ENCODE measurements at places on chromosomes 12 and 14. TPM values are rescaled to one million over a fixed set of nuclear protein-coding genes. Genes with fewer than 3 reads are reported as not detected.

KCNJ8 gene
- 9.1 TPM for total RNA-seq

DNA sequence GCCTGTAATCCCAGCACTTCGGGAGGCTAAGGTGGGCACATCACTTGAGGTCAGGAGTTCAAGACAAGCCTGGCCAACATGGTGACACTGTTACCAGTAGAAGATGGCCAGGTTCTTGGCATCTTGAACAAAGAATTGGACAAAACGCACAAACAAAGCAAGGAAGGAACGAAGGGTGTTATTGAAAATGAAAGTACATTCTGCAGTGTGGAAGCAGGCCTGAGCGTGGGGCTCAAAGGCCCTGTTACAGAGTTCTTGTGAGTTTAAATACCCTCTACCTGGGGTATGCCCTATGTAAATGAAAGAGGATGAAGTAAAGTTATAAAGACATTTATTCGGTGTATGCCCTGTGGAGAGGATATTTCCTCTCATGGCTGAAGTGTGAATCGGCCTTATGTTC lies 20.8 kb upstream of the CDK17 start:
- no peak for DNase-seq

FOXN4 gene
- total RNA-seq = not detected

POTEG gene
- total RNA-seq = 0.36 TPM

GRCh38 chr14:68561531-68562007 lies 231.3 kb downstream of the ZFP36L1 start:
- DNase-seq = no peak

DNA sequence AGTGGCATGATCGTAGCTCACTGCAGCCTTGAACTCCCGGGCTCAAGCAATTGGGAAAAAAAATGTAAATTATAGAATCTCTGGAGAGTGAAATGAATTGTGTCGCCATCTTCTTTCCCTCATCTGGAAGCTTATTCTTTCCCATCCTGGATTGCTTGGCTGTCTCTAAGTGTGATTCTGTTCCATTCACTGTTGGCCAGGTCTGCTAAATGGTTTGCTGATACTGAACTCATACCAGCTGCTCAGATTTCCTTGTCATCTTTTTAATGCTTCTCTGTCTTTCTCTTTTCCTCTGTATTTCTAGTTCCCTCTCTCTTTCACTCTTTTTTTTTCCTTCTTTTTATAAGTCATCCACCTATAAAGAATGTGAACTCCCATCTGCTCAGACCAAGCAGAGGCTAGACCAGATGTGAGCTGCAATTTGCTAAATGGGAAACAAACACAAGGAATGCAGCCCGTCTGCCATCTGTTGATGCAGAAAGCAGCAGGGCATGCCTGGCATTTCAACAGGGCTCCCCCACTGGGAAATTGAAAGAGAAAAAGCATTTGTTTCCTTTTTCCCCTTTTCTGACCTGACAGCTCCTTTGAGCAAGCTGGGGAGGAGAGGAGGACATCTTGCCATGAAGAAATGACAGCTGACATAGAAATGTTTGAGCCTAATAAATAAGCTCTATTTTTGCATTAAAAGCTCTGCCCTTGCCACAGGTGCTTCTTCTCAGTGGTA lies 1823.6 kb upstream of the FLRT2 start:
- no peak for DNase-seq

TTC9 gene
- total RNA-seq = 0.29 TPM

DNA sequence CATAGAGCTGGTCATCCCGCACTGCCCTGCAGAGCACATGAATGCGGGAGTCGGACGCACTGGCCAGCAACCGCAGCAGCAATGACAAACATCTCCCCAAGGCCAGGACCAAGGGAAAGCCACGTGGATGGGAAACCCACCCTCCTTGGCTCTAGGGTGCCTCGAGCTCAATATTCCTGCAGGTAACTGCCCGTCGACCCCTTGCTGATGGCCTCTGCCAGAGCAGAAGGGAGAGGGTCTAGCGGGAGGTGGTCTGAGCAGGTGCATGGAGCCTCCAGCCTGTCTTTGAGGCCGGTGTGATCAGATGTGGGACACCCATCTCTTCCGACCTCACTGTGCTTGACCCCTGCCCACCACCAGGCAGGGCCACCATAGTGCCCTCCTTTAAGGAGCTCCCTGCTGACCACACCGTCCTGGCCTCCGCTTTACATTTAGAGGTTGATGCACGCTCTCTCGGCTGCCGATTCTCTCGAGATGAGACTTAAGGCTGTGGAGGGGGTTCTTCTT lies 89.7 kb downstream of the PIWIL1 start:
- peak; percentile 31 for DNase-seq

CD27 gene
- total RNA-seq = not detected

DNA sequence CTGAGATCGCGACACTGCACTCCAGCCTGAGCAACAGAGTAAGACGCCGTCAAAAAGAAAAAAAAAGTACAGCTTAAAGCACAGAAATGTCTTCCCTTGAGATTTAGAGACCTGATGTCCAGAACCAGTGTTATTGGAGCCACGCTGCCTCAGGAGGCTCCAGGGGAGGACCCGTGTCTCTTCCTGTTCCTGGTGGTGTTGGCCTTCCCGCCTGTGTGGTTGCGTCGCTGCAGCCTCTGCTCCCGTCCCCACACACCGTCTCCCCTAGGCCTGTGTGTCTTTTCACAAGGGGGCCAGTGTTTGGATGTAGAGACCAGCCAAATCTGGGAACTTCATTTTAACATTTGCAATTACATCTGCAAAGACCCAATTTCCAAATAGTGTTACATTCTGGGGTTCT lies 8.6 kb upstream of the FBRSL1 start:
- DNase-seq = no peak

PLEKHD1 gene
- under 0.01 TPM for total RNA-seq

YBX3 gene
- 147 TPM for total RNA-seq

DNA sequence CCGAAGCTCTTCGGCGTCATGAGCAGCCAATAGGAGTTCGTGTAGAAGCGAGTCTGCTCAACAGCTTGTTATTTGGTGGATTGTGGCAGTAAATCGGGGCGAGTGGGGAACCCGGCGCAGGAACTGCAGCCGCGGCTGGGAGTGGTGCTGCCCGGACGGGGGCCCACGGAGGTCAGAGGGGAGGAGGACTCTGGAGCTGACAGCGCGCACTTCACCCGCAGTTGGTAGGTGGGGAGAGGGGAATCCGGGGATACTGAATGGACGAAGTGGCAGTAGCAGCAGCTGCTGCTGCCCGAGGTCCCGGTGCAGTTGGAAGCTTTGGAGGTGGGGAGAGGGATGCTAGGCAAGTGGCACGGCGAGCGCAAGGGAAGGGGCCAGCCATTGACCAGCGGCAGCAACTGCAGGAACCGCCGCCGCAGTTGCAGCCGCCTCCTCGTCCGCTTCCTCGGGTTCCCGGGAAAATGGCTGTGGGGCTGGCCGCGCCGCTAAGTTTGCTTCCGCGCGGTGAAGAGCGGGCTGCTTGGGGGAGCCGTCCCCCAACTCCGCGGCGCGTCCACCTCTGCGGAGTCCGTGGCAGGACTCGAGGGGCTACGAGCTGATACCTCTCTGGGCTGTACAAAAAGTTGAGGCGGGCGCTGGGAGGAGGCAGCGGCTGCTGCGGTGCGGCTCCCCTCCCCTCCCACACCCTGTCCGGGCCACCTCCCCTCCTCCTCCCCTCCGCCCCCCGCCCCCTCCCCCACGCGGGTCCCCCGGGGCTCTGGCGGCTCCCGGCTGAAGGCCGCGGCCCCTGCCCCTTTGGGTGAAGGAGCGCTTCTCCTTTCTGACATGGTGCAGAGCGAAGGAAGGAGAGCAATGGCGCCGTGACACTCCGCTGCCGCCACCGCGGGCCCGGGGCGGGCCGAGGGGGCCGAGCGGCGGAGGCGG lies at the start of gene ARID4A:
ARID4A (plus strand) TSS at position 79 of the 924 bp plus-strand sequence. CDS start 1,300 bp downstream, outside the sequence.
- peak; percentile 68 for DNase-seq

Measured in osteoblast (primary cell).